Endothelial cell of umbilical vein (primary cell): ENCODE measurements at places on chromosomes 1 and 21. TPM values are rescaled to one million over a fixed set of nuclear protein-coding genes. Genes with fewer than 3 reads are reported as not detected.

DNA sequence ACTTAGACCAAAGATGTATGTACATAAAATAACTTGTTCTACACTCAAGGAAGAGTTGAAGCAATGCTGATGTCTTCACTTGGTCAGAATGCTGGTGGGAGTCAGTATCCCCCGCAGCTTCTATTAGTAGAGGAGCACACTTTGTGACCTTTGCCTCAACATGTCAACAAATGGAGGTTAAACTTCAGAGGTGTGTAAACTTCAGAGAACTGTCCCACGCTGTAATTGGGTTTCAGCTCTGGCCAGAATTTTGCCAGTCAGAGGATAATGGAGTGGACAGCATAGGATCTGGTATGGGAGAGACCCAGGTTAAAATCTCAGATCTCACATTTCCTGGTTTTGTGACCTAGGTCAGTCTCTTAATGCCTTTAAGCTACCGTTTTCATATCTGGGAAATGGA, 107.6 kb upstream of the ZNF644 start:
- H3K4me1 ChIP-seq = no peaks in the 10 kb centered on the region
- no peaks in the 10 kb centered on the region for H3K27me3 ChIP-seq
- no peak overlapping the region for H3K27ac ChIP-seq
- no peaks in the 10 kb centered on the region for H3K36me3 ChIP-seq
- H3K4me3 ChIP-seq = no peak overlapping the region

DNA sequence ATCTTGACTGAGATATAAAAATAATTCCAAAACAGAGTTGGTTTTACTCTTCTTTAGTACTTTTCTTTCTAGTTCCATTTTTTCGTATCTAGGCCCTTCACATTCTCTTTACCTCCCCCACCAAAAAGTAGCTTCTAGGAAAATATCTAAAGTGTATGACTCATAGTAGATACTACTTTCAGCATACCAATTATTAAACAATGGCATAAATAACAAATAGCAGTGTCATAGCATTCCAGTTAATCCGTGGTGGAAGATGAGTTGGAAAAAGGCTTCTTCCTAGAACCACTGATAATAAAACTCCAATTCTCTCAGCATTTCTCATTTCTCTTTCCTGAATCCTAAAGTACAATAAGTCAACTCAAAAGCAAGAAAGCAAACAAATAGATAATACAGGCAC, 859.0 kb upstream of the B3GALT2 start:
- no peak for DNase-seq
- peak overlapping the region; percentile 30 for H3K27ac ChIP-seq
- no peak overlapping the region for H3K4me3 ChIP-seq
- H3K4me1 ChIP-seq = peaks cover 8% of the 10 kb centered on the region
- H3K27me3 ChIP-seq = no peaks in the 10 kb centered on the region
- H3K36me3 ChIP-seq = no peaks in the 10 kb centered on the region

- H3K27me3 ChIP-seq = peaks cover 48% of the 10 kb centered on the region
- peak; percentile 20 for DNase-seq
- no peak overlapping the region for H3K27ac ChIP-seq
- H3K36me3 ChIP-seq = no peaks in the 10 kb centered on the region
These were observed 17.0 kb downstream of the TNFRSF25 start for GRCh38 chr1:6448749-6449631.

GRCh38 chr1:206560007-206560716, 52.1 kb downstream of the EIF2D start:
- peaks cover 19% of the 10 kb centered on the region for H3K27me3 ChIP-seq
- DNase-seq = no peak
- H3K27ac ChIP-seq = no peak overlapping the region
- H3K4me1 ChIP-seq = peaks cover 6% of the 10 kb centered on the region
- H3K36me3 ChIP-seq = no peaks in the 10 kb centered on the region
- H3K4me3 ChIP-seq = no peak overlapping the region

- H3K4me3 ChIP-seq = no peak overlapping the region
- peak; percentile 85 for DNase-seq
- no peaks in the 10 kb centered on the region for H3K36me3 ChIP-seq
These were observed 11.6 kb downstream of the SELP start for GRCh38 chr1:169618367-169618766.

GRCh38 chr1:226784081-226785049, 45.3 kb upstream of the ITPKB start:
- peaks cover 4% of the 10 kb centered on the region for H3K27me3 ChIP-seq
- no peaks in the 10 kb centered on the region for H3K36me3 ChIP-seq
- peaks cover 8% of the 10 kb centered on the region for H3K4me1 ChIP-seq
- peak overlapping the region; percentile 19 for H3K27ac ChIP-seq

DNA sequence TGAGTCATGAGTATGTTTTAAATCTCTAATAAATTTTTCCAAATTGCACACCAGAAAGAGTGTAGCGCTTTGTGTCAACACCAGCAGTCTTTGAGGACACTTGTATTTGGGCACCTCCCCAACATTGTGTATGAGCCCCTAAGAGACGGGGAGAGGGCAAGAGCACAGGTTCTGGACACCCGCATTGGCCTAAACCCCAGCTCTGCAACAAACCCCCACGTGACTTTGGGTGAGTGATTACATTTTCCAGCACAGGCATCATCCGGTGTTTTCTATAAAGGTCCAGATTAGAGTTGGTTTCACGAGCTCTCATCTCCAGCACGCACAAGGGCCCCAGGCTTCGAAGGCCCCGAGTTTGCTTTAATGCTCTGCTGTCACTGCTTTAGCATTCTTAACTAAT, 66.3 kb upstream of the SLC45A1 start:
- no peak overlapping the region for H3K27ac ChIP-seq
- H3K27me3 ChIP-seq = no peaks in the 10 kb centered on the region
- H3K4me3 ChIP-seq = no peak overlapping the region

- no peak overlapping the region for H3K27ac ChIP-seq
- H3K36me3 ChIP-seq = no peaks in the 10 kb centered on the region
- H3K4me1 ChIP-seq = no peaks in the 10 kb centered on the region
- H3K4me3 ChIP-seq = no peak overlapping the region
- DNase-seq = no peak
These were observed 156.4 kb downstream of the PTPRU start for GRCh38 chr1:29392486-29393450.

- H3K36me3 ChIP-seq = no peaks in the 10 kb centered on the region
- no peak overlapping the region for H3K27ac ChIP-seq
- peaks cover 9% of the 10 kb centered on the region for H3K4me1 ChIP-seq
- DNase-seq = peak; percentile 40
- H3K27me3 ChIP-seq = peaks cover 11% of the 10 kb centered on the region
These were observed 17.1 kb upstream of the TMEM9 start for GRCh38 chr1:201171063-201172036.

GRCh38 chr1:94952539-94952938, 25.6 kb upstream of the CNN3 start:
- H3K36me3 ChIP-seq = no peaks in the 10 kb centered on the region
- no peak overlapping the region for H3K4me3 ChIP-seq
- H3K27me3 ChIP-seq = no peaks in the 10 kb centered on the region
- no peak for DNase-seq
- H3K4me1 ChIP-seq = peaks cover 29% of the 10 kb centered on the region

- no peak for DNase-seq
- H3K4me3 ChIP-seq = no peak overlapping the region
- no peaks in the 10 kb centered on the region for H3K4me1 ChIP-seq
- no peak overlapping the region for H3K27ac ChIP-seq
These were observed 65.4 kb upstream of the PARP1 start for GRCh38 chr1:226473325-226473724.

DNA sequence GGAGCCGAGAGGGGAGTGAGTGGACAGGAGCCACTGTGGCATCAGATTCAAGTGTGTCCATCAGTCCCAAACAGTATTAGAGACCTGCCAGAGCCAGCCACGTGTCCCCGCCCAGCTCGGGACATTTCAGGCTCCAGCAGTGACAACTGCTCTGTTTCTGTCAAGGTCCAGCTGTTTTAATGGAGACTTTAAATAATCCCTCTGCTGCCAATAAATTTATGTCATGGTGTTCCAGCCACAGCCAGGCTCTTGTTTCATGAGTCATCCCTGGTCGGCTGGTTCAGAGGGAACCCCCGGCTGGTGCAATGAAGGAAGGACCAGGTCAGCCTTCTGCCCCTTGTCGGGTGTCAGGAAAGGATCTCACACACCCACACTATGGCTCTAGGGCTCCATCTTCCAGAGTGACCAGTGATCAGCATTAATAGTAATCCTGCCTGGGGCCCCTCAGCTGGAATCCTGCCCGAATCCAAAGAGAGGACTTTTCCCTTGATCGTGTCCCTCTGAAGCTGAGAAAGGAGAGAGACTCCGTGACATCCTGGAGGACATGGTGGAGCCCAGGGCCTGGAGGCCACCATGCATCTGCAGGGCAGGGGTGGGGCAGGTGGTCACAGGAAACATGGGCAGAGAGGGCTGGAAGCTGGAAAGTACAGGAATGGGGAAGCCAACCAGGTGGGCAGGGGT, 197.3 kb downstream of the MATN1 start:
- no peak overlapping the region for H3K27ac ChIP-seq
- no peaks in the 10 kb centered on the region for H3K27me3 ChIP-seq
- no peaks in the 10 kb centered on the region for H3K4me1 ChIP-seq
- H3K36me3 ChIP-seq = no peaks in the 10 kb centered on the region

DNA sequence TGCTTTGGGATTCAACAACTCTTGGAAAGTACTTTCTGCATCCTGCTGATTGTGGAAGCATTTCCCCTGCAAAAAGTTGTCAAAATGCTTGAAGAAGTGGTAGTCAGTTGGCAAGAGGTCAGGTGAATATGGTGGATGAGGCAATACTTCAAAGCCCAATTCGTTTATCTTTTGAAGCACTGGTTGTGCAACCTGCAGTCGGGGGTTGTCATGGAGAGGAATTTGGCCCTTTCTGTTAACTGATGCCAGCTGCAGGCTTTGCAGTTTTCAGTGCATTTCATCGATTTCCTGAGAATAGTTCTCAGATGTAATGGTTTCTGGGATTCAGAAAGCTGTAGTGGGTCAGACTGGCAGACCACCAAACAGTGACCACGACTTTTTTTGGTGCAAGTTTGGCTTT, 47.6 kb upstream of the GJA5 start:
- no peak overlapping the region for H3K27ac ChIP-seq
- peak; percentile 59 for DNase-seq
- peaks cover 11% of the 10 kb centered on the region for H3K4me1 ChIP-seq
- H3K27me3 ChIP-seq = no peaks in the 10 kb centered on the region
- no peaks in the 10 kb centered on the region for H3K36me3 ChIP-seq

- DNase-seq = no peak
- H3K4me3 ChIP-seq = no peak overlapping the region
- H3K27me3 ChIP-seq = no peaks in the 10 kb centered on the region
- peaks cover 78% of the 10 kb centered on the region for H3K4me1 ChIP-seq
These were observed 151.9 kb downstream of the TNFSF18 start for GRCh38 chr1:172898866-172899265.

- no peaks in the 10 kb centered on the region for H3K27me3 ChIP-seq
- no peak overlapping the region for H3K4me3 ChIP-seq
- no peaks in the 10 kb centered on the region for H3K36me3 ChIP-seq
- H3K4me1 ChIP-seq = no peaks in the 10 kb centered on the region
These were observed 49.4 kb downstream of the NGF start for GRCh38 chr1:115288591-115289198.

GRCh38 chr1:37946703-37947360, at the start of gene INPP5B:
INPP5B (minus strand) TSS chr1:37947053; CDS start chr1:37946308, 745 bp downstream.
- peak; percentile 83 for DNase-seq
- peak within 1 kb of the TSS; percentile 93 for H3K27ac ChIP-seq
- H3K27me3 ChIP-seq = no peaks in the 10 kb centered on the region

- no peaks in the 10 kb centered on the region for H3K36me3 ChIP-seq
- no peaks in the 10 kb centered on the region for H3K27me3 ChIP-seq
- DNase-seq = peak; percentile 92
- peak within 1 kb of the TSS; percentile 38 for H3K27ac ChIP-seq
These were observed at the start of gene PIGK for GRCh38 chr1:77219166-77219887. PIGK (minus strand) TSS chr1:77219430; CDS start chr1:77219402, 28 bp downstream.

- no peaks in the 10 kb centered on the region for H3K27me3 ChIP-seq
- H3K27ac ChIP-seq = no peak overlapping the region
- peaks cover 29% of the 10 kb centered on the region for H3K4me1 ChIP-seq
- no peak overlapping the region for H3K4me3 ChIP-seq
These were observed 2.7 kb downstream of the RGL1 start for GRCh38 chr1:183807549-183808168.

GRCh38 chr1:166838766-166839599, at the start of gene POGK:
POGK (plus strand) TSS chr1:166839475; CDS start chr1:166840957, 1,482 bp downstream.
- H3K36me3 ChIP-seq = peaks cover 11% of the 10 kb centered on the region
- peak; percentile 90 for DNase-seq
- peak within 1 kb of the TSS; percentile 63 for H3K4me3 ChIP-seq
- H3K4me1 ChIP-seq = peaks cover 18% of the 10 kb centered on the region
- H3K27ac ChIP-seq = peak within 1 kb of the TSS; percentile 14
- H3K27me3 ChIP-seq = no peaks in the 10 kb centered on the region

DNA sequence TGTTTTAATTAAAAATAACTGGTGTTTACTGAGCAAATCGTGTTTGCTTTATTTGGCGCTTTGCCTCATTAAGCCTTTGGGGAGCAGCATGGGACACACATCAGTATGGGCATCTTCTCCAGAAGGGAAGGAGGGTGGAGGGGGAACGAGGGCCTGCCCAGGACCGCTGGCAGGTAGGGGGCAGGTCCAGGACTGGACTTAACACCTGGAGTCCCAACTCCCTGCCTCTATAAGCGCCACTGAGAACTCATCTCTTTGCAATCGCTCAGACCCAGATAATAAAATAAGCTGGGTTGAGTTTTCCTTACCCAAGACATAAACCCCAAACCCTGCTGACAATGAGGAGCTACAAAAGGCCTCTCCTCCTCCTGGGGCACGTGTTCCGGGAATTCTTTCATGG, 15.1 kb downstream of the ABCG1 start:
- peaks cover 7% of the 10 kb centered on the region for H3K27me3 ChIP-seq
- no peak for DNase-seq
- no peaks in the 10 kb centered on the region for H3K36me3 ChIP-seq
- peak overlapping the region; percentile 74 for H3K27ac ChIP-seq
- H3K4me1 ChIP-seq = peaks cover 26% of the 10 kb centered on the region

GRCh38 chr1:29218223-29218622, 12.5 kb downstream of the MECR start:
- DNase-seq = no peak
- H3K27ac ChIP-seq = no peak overlapping the region
- H3K4me3 ChIP-seq = no peak overlapping the region

DNA sequence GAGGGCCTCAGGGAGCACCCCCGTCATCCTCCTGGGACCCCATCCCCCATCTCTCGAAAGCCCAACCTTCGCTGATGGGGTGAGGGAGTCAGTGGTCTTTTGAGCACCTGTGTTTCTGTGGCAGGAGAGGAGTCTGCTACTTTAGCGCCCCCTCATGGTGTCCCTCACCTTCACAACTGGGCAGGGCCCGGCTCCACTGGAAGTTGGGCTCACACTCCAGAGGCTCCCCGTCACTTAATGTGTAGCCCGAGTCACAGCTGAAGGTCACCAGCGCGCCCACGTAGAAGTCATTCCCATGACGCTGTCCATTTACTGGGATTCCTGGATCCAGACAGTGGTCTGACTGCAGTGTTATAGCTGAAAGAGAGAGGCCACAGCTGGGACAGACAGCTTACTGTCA, 139.5 kb upstream of the HMGB4 start:
- no peak overlapping the region for H3K4me3 ChIP-seq
- H3K36me3 ChIP-seq = no peaks in the 10 kb centered on the region
- no peaks in the 10 kb centered on the region for H3K4me1 ChIP-seq
- no peak for DNase-seq

Gene CACNA1S
- total RNA-seq = not detected in 2 replicates

Gene KRTAP12-2
- total RNA-seq = not detected in 2 replicates

Gene BRINP3
- total RNA-seq = not detected in 2 replicates

Gene CD1C
- total RNA-seq = not detected in 2 replicates

Gene YOD1
- total RNA-seq = 5.6 and 5.9 TPM in 2 replicates

Gene FLG2
- total RNA-seq = not detected in 2 replicates

Gene MEX3A
- total RNA-seq = 23.6 and 26.6 TPM in 2 replicates

Gene GNAT2
- total RNA-seq = 0.30 TPM in 1 of 2 replicates, not detected in the other
